A549 (cell line): ENCODE measurements at places on chromosomes 5 and 9.

DNA sequence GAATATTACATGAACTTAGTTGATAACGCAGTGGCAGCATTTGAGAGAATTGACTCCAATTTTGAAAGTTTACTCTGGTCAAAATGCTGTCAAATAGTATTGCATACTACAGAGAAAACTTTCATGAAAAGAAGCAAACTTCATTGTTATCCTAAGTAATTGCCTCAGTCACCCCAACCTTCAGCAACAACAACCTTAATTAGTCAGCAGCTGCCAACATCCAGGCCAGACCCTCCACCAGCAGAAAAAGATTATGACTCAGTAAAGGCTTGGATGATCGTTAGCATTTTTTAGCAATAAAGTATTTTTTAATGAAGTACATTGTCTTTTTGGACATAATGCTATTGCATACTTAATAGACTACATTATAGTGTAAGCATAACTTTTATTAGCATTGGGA is 40.8 kb upstream of the SPDL1 start:
- no peak for DNase-seq

DNA sequence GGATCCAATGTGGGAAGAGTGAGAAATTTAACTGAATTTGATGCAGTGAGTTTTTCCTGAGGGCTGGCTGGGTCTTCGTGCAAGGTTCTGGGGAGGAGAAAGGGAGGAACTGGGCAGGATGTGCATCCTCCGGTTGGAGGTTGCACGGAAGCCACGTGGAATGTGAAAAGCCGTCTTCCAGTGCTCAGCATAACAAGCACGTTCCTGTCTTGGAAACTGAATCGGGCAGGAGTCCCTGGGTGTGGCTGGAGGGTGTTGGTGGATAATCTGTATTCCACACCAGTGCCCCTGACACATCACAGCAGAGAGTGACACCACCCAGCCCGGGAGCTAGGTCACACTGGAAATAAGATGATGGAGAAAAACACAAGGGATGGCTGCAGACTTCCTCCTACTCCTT is 154.3 kb downstream of the C5orf15 start:
- DNase-seq = no peak

DNA sequence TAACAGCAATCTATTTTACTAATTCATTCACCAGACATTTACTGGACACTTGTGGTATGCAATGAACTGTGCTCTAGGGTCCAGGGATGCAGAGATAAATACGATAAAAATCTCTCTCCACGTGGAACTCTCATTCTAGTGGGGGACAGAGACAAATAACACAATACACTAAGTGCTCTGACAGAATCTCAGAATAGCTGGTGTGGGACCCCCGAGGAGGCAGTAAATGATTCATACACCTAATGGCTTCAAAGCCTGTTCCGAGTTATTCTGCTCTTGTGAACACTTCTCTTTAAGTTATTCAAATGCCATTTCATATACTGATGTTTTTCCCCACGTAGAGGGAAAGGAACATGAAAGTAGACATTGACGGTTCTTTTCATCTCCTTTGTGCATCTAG is 302.0 kb upstream of the PDE4D start:
- DNase-seq = no peak

DNA sequence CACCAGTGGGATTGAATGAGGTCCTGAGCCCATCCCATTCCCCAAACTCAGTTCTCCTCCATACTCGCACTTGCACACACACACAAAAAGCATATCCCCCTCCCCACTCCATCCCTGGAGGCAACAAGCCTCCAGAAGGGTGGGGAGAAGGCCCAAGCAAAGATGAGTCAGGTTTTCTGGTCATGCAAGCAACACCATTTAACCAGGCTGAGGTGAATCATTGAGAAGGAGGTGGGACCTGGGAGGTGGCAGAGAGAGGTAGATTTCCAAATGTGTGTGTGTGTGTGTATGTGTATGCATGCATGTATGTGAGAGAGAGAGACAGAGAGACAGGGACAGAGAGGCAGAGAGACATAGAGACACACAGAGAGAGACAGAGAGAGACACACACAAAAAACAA is 185.2 kb upstream of the TRIM32 start:
- DNase-seq = peak; percentile 48

- no peak for DNase-seq
Measured at GRCh38 chr9:84781931-84782866, 112.7 kb downstream of the NTRK2 start.

DNA sequence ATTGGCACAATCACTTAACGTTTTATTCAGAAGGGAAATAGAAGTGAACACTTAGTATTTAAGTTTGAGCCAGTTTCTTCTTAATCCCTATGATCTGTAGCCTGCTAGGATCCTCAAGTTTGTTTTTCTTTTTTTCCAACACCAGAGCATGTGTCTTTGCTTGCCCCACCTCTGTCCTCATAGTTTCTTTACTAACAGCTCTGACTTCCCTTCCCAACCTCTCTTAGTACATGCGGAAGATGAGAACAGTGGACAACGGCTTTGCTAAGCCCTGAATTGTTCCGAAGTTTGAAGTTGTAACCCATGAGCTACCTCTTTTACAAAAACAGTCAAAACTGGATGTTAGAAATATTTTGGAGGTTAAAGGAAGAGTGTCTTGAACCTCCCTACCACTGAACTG is 61.7 kb upstream of the TAF11L2 start:
- DNase-seq = no peak

- DNase-seq = no peak
Measured at GRCh38 chr9:135969064-135969683, 8.0 kb upstream of the UBAC1 start.

- no peak for DNase-seq
Measured at GRCh38 chr5:862367-863243, 11.8 kb upstream of the ZDHHC11 start.

DNA sequence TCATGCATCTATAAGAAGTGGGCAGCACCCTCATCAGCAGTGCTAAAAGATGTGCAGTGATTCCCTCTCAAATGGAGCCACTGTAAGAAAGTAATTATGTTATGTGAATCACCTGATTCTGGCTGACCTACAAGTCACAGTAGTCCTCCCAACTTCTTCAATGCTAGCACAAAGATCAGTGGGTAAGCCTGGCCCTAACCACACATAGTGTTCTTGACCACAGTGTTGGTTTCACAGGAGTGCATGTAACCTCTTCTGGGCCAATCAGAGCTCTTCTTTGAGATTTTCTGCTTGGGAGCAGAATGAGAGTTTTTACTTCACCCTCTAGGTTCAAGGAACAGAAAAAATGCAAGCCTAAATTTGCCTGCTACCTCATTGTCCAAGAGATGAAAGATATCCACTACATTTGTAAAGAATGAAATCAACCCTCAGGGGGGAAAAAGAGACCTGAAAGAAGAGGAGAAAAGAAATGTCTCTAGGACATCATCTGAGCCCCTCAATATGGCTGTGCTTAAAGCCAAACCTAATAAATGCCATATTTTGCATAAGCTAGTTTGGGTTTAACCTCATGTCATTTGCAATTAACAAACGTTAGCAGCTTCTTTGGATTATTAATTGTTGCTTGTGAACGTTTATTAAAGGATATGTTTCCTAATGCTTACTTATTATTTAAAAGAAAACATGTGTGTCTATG is 65.3 kb upstream of the ADRB2 start:
- no peak for DNase-seq

DNA sequence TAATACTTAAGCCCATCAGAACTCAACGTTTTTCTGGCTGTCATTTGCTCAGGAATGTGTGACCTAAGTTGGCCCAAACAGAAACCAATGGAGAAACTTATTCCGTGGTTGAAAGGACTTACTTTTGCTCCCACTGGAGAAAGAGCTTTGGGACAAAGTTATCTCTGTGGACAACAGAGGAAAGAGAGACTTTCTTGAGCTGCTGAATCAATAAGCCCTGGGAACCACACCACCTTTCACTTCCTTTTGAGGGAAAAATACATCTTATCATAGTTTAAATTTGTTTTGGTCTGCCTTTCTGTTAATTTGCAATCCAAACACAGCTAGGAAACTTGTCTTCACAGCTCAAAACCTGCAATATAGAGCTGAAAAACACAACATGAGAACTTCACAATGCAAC is 62.8 kb upstream of the VCAN start:
- DNase-seq = no peak

- DNase-seq = no peak
Measured at GRCh38 chr9:126152622-126153362, 173.8 kb upstream of the MVB12B start.

GRCh38 chr9:98247831-98248657 is 7.4 kb downstream of the TBC1D2 start:
- DNase-seq = no peak

DNA sequence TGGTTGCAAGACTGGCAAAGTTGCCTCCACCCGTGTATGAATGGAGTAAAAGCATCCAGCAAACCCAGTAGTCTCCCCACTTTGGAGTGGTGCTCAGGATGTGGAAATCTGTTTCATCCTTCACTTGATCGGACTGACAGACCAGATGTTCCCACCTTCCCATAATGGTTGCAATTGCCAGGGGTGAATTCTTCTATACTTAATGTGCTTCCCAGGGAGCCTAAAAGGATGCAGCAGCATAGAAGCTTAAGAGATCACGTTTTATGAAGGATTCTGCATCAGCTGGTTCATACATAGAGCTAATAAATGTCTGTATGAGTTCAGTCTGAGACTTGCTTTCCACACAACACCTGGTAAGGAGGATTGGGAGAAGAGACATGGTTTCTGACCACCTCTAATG is 198.8 kb upstream of the S1PR3 start:
- no peak for DNase-seq

GRCh38 chr5:15106530-15107283 is 235.1 kb upstream of the ANKH start:
- DNase-seq = no peak

- DNase-seq = peak; percentile 18
Measured at GRCh38 chr5:128539038-128539429, 989 bp upstream of the FBN2 start.

GRCh38 chr9:23822261-23823169 is 3.5 kb downstream of the ELAVL2 start:
- DNase-seq = no peak
